ENCODE measurements at places on chromosomes 13 and 19.

GRCh38 chr19:7191946-7192691, 102.1 kb downstream of the INSR start:
- DNase-seq: no peak

- no peak for DNase-seq
Observed at GRCh38 chr13:25541434-25542123, 169.8 kb downstream of the ATP8A2 start.

DNA sequence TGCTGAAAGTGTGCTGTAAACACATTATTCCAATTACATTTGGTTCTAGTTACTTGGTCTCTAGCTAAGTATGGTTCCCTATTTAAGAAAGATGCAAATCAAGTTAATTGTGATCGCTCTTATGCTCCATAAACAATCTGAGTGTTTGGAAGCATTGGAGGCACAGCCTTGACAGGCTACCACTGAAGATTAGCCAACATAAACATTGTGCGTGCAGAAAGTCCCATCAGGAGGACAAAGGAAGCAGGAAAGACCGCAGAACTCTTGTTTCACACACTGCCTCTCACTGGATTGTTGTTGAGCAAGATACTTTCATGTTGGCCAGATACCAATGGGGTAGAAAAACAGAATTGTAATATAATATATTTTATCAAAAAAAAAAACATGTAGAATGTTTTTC, 814.4 kb downstream of the EFNB2 start:
- no peak for DNase-seq

DNA sequence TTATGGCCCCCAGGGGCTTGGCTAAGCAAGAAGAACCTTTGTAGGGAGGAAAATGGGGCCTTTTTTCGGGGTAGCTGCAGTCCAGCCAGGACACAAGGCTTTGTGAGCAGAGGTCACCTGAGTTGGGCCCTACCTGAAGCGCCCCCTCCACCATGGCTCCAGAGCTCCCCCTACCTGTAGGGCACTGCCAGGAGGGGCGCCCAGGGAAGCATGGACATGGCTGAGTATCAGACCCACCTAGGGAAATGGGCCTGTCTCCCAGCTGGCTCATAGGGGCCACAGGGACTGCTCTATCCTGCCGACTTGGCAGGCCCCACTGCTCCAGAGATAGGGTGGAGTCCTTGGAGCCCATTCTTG, 9.0 kb upstream of the CEBPA start:
- DNase-seq: no peak

DNA sequence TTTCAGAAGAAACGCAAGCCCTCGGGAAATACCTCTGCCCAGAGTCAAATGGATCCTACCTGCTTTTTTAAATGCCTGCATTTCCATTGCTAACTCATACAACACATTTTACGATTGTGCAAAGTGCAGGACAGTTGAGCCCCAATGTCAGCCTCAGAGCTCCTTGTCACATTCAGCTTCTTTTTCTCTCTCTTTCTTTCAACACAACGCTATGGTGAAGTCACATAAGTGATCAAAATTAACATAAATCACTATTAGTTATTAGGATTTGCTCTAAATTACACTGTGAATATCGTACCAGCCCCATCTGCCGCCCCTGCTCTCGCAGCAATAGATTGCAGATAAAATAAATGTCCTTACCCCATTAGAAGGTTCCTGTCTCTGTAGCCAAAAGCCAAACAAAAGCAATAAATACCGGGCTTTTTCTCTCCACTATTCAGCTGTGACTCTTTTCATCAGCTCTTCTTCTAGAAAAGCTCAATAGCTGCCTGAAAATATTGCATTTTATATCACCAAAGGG, 8.8 kb downstream of the POU4F1 start:
- DNase-seq: no peak

Measured in stimulated activated CD8-positive, alpha-beta memory T cell treated with anti-CD3 and anti-CD28 coated beads, Interleukin-4, amount 100 ng/mL, for 24 hours (primary cell).